ENCODE measurements at places on chromosomes 12 and 14.
A peak's percentile ranks its signal among the peaks of the same experiment; 100 is the strongest.

GRCh38 chr14:101525640-101526527 lies 35.4 kb upstream of the DIO3 start:
- DNase-seq = no peak

DNA sequence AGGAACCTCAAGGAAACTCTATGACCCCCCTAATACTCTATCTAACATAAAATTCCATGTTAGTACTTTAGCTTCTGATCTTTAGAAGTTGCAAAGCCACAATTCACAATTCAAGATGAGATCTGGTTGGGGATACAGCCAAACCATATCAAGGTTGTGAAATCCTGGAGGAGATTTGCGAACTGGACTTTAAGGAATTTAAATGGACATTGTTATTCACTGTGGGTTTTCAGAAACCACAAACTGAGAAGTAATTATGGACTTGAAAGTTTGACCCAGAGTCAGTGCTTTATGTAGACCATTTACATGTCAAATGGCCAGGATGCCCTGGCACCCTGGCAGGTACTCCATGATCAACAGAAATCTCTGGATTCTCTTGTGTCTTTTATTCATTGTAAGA lies 14.2 kb upstream of the CDKL1 start:
- no peak for DNase-seq

DNA sequence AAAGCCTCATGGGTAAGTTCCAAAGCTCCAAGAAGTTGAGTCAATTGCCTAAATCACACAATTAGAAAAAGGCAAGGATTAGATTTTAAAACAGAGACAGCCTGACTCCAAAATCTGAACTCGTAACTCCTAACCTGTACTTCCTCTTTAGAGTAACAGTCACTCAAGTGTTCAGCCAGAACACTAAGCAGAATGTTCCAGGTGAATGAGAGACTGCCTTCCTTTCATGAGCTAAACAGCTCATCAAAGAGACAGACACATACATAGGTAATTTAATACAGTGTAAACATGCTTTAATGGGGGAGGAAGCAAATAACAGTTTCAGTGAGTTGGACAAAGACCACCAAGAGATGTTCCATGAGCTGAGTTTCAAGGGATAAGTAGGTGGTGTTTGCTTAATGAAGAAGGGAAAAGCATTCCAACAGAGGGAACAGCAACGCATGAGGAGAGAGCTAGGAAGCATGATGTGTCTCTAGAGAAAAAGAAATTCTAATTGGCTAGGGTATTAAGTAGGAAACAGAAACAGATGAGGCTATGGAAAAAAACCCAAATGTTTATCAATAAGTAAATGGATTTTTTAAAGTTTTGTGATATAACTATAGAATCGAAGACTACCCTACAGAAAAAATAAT lies 403.9 kb downstream of the MED13L start:
- no peak for DNase-seq

DNA sequence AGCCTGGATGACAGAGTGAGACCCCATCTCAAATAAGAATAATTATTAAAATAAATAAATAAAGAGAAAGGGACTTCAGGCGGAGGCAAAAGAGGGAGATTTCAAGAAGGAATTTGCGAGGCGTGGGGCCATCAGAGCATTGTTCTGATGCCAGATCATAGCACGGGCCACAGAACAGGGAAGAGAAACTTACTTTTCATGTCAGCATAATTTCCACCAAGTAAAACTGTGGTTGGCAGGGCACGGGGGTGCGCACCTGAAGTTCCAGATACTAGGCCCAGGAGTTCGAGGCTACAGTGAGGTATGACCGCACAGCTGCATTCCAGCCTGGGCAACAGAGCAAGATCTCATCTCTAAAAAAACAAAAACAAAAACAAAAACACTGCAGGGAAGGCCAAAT lies 11.0 kb upstream of the PLBD1 start:
- DNase-seq = no peak

GRCh38 chr12:93944201-93944600 lies 204.2 kb upstream of the PLXNC1 start:
- DNase-seq = no peak

DNA sequence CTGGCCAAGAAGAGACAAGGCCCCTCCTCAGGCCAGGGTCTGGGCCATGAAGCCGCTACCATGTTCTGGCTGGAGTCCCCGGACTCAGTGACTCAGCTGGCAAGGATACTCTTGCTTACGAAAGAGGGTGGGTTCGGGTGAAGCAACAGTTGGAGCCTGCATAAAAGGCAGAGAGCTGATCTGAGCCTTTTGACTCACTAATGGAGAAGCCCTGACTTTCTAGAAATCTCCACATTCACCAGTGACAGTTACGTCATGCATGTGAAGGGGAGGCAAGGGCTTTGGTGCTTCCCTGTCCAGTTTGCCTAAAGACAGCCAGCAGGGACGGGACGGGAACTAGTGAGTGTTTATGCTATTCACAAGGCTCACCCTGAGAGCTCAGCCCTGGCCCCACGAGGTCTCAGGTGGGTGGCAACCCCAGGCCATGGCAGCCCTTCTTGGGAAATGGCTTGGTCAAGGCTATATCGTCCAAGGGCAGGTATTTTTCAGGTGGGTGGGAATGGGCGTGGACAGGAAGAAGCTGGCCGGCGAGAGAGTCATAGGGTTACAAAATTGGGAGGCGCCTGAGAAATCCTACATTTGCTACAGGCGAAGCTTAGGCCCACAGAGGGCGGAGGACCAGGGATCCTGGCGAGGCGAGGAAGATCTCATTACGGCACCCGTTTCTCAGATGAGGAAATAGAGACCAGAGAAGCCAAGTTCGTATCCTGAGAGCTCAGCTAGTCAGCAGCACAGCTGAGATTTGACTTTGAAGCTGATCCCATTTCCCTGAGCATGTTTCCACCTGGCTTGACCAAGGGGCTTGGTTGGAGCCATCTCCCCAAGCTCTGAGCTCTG lies 314.6 kb downstream of the BCL11B start:
- DNase-seq = peak; percentile 90
